Activated CD4-positive, alpha-beta memory T cell treated with anti-CD3 and anti-CD28 coated beads, Interleukin-2, amount 10 ng/mL, durations not matched to agents 7 days and 5 days (primary cell): ENCODE measurements at places on chromosomes 13 and 19.

- DNase-seq, result no peak
These were observed 60.6 kb downstream of the COLGALT1 start for GRCh38 chr19:17615889-17616685.

DNA sequence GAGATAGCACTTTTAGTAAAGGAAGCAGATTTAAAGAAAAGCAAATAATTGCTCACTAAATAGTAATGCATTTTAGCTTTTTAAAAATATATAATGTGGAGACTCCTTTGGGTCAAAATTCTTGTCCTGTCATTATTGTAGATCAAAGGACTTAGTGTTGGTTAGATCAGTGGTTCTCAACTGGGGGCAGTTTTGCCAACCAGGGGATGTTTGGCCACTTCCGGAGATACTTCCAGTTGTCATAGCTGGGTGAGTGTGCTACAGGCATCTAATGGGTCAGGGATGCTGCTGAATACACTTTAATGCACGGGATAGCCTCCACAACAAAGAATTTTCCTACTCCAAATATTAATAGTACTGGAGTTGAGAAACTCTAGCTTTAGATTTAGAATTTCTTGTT, 126.8 kb downstream of the LMO7 start:
- DNase-seq, result no peak

- no peak for DNase-seq
These were observed 854 bp downstream of the RNASEH2B start for GRCh38 chr13:50910485-50910805.

GRCh38 chr19:22620401-22620800, 13.7 kb upstream of the ZNF492 start:
- DNase-seq, result no peak

- no peak for DNase-seq
These were observed 219.6 kb downstream of the RAP2A start for GRCh38 chr13:97653443-97654140.

DNA sequence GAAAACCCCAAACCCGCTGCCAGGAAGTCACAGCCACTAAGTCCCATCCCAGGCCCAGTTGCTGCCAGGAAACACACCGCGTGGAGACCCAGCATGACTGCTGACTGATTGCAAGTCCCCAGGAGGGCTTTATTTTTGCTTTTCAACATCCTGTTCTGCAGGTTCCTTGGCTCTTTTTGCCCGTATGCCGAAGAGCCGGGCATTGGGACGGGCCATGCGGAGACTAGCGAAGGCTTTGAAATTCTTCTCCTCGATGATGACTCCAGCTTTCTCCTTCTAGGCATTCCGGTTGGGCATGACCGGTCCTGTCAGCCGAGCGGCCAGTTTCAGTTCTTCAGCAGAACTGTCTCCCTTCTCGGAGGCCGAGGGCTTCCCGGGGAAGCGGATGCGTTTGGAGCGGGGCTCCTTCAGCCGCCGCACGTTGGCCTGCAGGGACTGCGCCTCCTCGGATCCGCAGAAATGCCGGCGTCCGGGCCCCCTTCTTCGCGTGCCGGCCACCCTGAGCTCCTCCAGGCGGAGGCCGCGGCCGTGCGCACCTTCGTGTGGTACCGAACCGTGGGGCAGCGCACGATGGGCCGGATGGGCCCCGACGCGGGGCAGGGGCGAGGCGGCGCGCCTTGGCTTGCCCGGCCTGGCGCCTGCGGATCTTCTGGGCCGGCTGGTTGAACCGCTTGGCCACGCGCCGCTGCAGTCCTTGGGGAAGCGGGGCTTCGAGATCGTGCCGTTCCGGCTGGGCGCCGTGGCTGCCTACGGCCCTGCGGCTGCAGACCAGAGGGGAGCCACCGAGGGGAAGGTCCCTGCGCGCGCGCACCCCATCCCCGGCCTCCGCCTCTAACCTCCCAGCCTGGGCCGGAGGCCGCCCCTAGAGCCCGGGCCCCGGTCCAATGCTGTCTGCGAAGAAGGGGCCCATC, 15.2 kb downstream of the ZSCAN5C start:
- no peak for DNase-seq

DNA sequence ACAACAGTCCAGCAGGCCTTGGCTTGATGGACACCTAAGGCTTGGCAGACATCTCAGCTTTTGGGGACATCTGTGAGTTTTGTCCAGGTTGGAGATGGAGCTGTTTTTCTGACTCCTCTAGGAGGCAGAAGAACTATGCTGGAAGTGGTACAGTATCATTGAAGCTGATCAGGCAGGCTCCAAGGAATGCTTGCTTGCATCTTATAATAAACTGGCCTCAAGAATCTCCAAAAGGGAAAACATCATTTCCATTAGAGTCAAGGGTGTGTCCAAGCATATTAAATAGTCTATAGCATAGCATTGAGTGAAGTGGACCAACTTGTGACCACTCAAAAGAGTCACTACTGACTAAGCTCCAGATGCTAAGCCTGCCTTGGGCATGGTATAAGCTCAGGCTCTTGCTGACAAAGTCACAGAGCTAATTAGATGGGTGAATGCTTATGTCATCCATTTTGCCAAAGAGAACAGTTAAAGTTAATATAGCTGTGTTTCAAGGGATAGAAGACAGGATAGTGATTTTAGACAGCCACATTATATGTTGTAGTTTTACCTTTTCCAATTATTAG, 216.0 kb downstream of the DNAJC15 start:
- no peak for DNase-seq

DNA sequence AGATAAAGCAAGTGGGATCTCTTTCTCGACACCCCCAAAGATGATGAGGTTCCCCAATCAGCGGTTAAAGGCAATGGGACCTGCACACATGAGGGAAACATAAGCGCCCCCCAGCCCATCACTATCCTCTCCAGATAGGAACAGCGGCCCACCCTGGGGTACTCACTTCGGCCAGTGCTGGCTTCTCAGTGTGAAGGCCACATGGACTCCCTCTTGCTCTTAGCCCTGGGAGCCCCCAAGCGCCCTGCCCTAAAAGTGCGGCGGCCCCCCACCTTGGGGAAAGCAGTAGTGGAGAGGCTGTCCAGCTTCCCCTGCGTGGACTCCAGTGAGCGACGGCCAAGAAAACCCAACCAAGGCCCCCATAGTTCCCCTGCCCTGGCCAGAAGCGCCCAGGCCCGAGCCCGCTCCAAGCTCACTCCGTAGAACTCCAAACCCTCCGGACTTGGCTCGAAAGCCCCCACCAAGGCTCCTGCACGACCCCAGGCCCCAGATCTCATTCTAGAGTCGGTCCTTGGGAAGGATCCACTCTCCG, 1.0 kb downstream of the CACNA1A start:
- DNase-seq, result no peak

GRCh38 chr19:48332662-48333466, 7.5 kb downstream of the EMP3 start:
- DNase-seq, result peak; percentile 97

DNA sequence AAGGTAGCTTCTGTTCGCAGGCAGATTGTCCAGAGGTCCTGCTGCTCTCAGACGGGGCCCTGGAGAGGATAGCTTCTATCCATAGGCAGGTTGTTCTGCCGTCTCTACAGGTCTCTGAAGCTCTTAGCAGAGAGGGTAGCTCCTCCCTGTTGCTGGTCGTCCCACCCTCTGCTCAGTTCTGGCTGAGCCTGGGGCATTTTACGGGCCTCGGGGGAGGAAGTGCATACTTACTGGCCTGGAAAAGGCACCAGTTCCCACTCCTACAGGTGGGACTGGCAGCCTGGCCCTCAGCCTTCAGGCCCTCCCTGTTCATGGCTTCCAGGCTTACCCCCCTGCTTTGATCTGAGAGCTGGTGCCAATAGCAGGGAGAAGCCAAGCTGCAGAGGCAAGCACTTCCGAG, 42.3 kb downstream of the USPL1 start:
- no peak for DNase-seq

- no peak for DNase-seq
These were observed 80.0 kb downstream of the GPR12 start for GRCh38 chr13:26680572-26680971.

DNA sequence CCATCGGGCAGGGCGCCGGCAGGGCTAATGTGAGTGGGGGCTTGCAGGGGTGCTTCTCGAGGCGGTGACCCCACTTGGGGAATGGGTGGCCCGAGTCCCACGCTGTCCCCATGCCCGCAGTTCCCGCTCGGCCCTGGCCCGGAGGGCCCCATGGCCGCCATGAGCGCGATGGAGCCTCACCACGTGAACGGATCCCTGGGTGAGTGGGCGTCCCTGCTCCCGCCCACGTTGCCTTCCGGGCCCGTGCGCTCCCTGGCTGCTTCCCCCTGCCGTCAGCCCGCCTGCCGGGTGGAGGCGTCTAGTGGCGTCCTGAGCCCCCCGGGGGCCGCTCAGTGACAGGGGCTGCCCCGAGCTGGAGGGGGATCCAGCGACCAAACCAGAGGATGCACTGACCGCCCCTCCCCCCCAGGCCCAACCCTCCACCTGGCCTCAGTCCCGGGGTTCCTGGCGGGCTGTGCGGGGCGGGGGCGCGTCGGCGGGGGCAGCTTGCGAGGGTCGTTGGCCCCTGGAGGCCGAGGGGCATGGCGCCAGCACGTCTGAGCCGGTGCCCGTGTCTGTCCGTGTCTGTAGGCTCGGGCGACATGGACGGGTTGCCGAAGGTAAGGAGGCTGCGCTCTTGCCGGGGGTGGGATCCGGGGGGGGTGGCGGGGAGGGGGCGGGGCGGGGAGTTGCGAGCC, 4.8 kb downstream of the ISYNA1 start:
- DNase-seq, result no peak

DNA sequence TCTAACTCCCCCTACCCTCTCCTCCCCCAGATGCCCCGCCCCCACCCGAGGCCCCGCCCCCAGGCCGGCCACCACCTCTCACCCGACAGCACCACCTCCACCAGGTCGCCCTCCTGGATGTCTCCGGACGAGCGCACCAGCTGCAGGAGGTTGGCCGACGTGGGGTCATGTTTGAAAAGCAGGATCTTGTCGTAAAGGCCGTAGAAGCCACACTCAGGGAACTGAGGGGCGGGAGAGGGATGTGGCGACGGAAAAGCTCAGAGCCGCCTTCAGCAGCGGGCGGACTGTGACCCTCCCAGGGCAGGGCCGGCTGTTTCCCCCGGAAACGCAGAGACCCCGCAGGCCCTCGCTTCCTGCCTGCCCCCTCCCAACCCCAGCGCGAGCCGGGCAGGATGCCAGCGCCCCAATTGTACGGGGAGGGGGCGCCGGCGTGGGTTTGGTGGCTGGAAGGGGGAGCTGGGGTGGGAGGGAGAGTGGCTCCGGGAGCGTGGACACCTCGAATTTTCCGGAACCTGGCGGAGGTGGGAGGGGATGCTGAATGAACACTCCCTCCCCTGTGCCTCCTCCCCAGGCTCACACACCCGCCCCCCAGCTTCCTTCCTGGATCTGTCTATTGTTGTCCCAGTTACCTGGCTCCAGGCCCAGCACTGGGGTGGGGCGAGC, 3.0 kb downstream of the PRKD2 start:
- DNase-seq, result peak; percentile 82

DNA sequence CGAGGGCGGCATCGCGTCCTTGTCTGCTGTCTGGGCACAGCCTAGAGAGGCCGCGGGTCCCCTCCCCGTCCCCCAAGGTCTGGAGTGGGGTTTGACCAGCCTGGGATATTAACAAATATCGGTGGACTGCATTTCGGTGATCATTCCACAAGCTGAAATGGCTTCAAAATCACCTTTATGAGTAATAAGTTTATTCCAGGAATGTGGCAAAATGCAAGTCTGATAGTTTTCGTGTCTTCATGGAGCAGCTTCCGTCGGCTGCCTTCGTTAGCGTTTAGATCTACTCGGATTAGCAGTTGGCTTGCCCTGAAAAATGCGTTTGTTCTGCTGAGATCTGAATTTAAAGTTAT, 1.1 kb upstream of the GJA3 start:
- no peak for DNase-seq

- no peak for DNase-seq
These were observed 399.0 kb downstream of the PCDH9 start for GRCh38 chr13:66830940-66831716.

DNA sequence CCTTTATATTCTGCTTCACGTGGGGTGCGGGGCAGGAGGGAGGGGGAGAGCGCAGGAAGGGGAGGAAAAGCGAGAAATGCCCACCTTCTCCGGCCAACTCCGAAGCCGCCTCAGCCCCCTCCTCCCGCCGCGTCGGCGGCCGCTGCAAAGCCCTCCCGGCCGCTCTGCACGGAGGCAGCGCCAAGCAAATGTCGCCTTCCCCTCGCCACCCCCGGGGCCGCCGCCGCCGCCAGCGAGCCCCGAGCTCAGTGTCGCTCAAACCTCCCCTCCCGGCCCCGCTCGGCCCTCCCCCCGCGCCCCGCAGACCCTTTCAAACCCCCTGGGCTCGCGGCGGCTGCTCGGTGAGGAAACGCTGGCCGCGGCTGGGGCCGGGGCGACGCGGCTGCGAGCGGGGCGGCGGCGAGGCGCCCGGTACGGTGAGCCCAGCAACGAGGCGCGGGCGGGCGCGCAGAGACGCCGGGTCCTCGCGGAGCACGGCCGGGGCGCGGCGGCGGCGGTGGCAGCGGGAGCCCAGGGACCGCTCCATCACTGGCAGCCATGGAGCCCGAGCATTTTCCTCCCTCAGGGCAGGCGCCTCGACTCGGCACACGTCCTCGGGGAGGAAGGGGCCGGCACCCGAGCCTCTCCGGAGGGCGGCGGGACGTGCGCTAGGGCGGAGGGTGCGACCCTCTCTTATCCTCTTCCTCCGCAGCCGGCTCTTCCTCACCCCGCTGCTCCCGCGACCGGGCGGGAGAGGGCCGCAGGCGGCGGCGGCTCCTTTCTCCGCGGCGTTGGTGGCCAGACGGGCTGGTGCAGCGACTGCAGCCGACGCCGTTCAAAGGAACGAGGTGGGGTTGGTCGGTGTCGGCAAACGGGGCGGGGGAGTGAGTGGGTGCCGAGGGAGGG, 463 bp upstream of the TSC22D1 start:
- DNase-seq, result peak; percentile 21

DNA sequence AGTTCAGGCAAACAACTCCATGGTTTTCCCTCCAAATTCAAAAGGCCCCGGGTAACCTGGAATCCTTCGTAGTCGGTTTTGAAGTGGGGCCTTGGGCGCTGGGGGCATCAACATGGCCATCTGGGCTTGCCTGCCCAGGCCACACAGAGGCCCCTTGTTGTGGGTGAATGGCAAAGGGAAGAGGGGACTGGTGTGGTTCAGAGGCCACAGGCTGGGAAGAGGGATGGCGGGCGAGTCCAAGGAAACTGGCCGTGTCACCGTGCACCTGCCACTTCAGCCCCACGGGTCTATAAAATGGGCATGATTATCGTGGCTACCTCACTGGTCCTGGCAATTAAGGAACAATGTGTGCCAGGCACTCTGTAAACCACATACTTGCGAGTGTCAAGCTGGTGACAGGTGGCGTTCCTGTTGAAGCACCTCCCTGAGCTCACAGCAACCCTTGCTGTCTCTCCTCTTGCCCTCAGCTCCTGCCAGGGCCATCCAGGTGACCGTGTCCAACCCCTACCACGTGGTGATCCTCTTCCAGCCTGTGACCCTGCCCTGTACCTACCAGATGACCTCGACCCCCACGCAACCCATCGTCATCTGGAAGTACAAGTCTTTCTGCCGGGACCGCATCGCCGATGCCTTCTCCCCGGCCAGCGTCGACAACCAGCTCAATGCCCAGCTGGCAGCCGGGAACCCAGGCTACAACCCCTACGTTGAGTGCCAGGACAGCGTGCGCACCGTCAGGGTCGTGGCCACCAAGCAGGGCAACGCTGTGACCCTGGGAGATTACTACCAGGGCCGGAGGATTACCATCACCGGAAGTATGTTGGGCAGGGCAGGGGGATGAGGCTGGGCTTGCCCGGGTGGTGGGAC, 1.3 kb downstream of the LSR start:
- no peak for DNase-seq
